ENCODE measurements at places on chromosomes 16 and 17. TPM values are rescaled to one million over a fixed set of nuclear protein-coding genes. Genes with fewer than 3 reads are reported as not detected.

Gene CALB2
- total RNA-seq = 0.35 TPM

Gene RPAIN
- 37.4 TPM for total RNA-seq

Gene TP53TG3F
- not detected for total RNA-seq

Gene SPATA22
- 0.41 TPM for total RNA-seq

Gene POLR3K
- 8.6 TPM for total RNA-seq

Gene AHSP
- total RNA-seq = not detected

Gene NGFR
- total RNA-seq = 6.4 TPM

Gene MPP2
- total RNA-seq = 0.48 TPM

Gene PERCC1
- total RNA-seq = not detected

Gene TBC1D3E
- not detected for total RNA-seq

Gene MT3
- total RNA-seq = not detected

Gene NOG
- total RNA-seq = 0.38 TPM

Gene PYY
- not detected for total RNA-seq

Gene LIG3
- 28.8 TPM for total RNA-seq

Gene ZKSCAN2
- 1.3 TPM for total RNA-seq

Gene CX3CL1
- total RNA-seq = 5.5 TPM

Gene CEP95
- total RNA-seq = 44.1 TPM

Gene PAQR4
- 18.8 TPM for total RNA-seq

Gene PRSS8
- 121 TPM for total RNA-seq

Gene C17orf107
- total RNA-seq = 0.95 TPM

Gene PDIA2
- total RNA-seq = not detected

Gene MPV17L
- 5.7 TPM for total RNA-seq

Gene HLF
- total RNA-seq = 55.1 TPM

Gene KIF18B
- total RNA-seq = 5.7 TPM

Gene KNOP1
- total RNA-seq = 14.1 TPM

Gene UNC13D
- total RNA-seq = 16.5 TPM

Gene DLX4
- total RNA-seq = not detected

Gene CCDC200
- total RNA-seq = not detected

Gene TMEM114
- not detected for total RNA-seq

Gene MILR1
- total RNA-seq = 0.79 TPM

Gene TRIM47
- total RNA-seq = 33.4 TPM

Gene MYO15A
- not detected for total RNA-seq

Gene KRTAP4-7
- total RNA-seq = not detected

Gene NPIPA2
- not detected for total RNA-seq

Gene EMP2
- total RNA-seq = 121 TPM

Gene TAC4
- not detected for total RNA-seq

Gene KCTD2
- total RNA-seq = 13.3 TPM

Gene EARS2
- total RNA-seq = 25.7 TPM

Gene SEPTIN1
- total RNA-seq = 7.1 TPM

Gene PIP4K2B
- 29.3 TPM for total RNA-seq

Gene ADAP2
- 9.5 TPM for total RNA-seq

Gene CTRB1
- not detected for total RNA-seq

Gene GP1BA
- not detected for total RNA-seq

Gene SLC52A1
- total RNA-seq = 1.4 TPM

Gene IGF2BP1
- not detected for total RNA-seq

Gene ATXN2L
- total RNA-seq = 63.3 TPM

Gene MYH3
- total RNA-seq = 1.6 TPM

Measured in esophagus squamous epithelium (tissue), 5 donors.